Caudate nucleus (tissue), 63 donors: ENCODE measurements at places on chromosomes 7 and 10.
A peak's percentile ranks its signal among the peaks of the same experiment; 100 is the strongest.

DNA sequence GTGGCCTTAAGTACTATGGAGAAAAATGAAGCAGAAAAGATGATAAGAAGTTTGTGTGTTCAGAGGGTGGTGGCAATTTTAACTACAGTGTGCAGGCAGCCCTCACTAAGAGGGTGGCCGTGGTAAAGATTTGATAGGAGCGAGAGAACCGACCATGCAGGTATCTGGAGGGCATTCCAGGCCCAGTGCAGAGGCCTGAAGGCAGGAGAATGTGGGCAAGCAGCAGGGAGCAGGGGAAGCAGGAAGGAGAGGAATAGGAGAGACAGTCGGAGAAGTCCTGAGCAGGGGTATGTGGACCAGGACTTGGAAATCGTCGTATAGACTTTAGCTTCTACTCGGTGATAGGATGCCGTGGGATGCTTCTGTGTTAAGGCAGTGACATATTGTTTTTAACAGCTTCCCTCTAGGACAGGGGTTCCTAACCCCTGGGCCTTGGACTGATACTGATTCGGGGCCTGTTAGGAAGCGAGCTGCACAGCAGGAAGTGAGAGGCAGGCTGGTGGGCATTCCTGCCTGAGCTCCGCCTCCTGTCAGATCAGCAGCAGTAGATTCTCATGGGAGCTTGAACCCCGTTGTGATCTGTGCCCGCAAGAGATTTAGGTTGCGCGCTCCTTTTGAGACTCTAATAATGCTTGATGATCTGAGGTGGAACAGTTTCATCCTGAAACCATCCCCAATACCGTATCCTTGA, 227.2 kb downstream of the CCDC3 start:
- DNase-seq: no peak

DNA sequence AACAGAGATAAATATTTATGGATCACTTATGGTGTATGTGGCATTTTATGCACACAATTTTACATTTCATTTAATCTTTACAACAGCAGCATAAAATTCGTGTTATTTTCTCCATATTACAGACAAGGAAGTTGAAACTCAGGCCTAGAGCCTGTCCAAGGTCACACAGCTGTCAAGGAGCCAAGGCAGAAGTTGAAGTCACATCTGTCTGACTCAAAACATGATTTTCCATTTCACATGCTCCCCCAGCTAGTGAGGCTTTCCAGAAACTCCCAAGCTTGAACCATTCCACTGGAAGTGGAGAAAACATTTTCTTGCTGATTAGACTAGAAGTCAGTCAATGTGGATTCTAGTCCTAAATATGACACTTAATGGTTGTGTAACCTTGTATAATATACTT, 110.5 kb downstream of the HECTD2 start:
- DNase-seq: no peak

DNA sequence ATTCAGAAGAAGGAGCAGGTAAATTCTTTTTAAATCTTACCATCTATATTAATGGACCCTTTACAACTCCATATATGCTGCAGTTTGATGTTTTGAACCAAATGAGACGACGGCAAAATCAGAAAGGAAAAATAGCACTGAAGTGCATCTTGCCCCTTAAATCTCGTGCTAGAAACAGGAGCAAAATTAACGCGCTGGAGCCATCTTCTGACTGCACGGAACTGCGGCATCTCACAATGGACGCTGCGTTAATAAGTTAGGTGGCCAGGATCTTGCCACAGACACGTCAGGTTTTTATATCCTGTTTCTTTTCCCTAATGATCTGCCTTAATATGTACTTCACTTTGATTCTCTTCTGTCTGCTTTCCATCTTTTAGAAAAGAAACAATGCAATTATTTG, 354.5 kb downstream of the TFEC start:
- DNase-seq: peak; percentile 18

- no peak for DNase-seq
Measured at GRCh38 chr7:156659961-156660360, 19.4 kb downstream of the RNF32 start.

- DNase-seq: no peak
Measured at GRCh38 chr7:89238156-89238555, 442.6 kb upstream of the TEX47 start.

GRCh38 chr7:2065528-2065927, 167.2 kb downstream of the MAD1L1 start:
- no peak for DNase-seq

DNA sequence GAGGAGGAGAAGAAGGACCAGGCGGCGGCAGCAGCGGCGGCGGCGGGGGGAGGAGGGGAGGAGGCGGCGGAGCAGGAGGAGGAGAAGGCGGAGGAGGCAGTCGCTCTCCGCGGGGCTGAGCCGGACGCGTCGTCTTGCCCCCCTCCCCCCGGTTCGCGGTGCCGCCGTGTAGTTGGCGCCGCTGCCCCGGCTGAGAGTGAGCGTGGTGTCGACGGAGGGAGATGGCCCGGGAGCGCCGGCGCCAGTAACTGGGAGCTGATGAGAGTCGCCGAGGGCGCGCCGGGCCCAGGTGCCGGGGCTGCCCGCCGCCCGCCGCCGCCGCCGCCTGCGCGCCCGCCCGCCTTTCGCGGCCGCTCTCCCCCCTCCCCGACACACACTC, 257 bp downstream of the WAC start:
- no peak for DNase-seq

DNA sequence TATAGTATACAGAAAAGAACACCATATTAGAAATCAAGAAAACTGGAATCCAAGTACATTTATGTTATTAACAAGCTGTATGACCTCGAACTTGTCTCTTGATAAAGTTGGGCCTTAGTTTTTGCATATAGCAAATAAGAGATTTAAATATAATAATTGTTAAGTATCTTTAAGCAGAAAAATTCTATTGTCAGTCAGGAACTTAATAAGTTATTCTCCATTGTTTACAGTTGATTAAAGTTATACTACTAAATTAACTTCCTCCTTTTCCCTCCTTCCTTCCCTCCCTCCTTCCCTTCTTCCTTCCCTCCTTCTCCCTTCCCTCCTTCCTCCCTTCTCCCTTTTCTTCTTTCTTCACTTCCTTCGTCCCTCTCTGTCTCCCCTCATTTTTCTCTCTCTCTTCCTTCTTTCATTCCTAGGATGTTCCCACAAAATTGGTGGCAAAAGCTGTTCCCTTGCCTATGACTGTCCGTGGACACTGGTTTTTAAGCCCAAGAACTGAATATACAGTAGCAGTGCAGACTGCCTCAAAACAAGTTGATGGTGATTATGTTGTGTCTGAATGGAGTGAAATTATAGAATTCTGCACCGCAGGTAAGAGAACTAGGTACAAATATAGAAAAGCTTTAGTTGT, 59.7 kb downstream of the PHYHIPL start:
- DNase-seq: no peak

GRCh38 chr7:159103382-159104187, 41.1 kb downstream of the VIPR2 start:
- DNase-seq: no peak

- no peak for DNase-seq
Measured at GRCh38 chr10:61964949-61965702, 63.6 kb downstream of the ARID5B start.

GRCh38 chr7:158244873-158245723, 342.5 kb downstream of the PTPRN2 start:
- DNase-seq: no peak

GRCh38 chr10:5581670-5582566, 57.2 kb downstream of the CALML3 start:
- DNase-seq: no peak

- DNase-seq: no peak
Measured at GRCh38 chr10:131972474-131973071, 9.2 kb downstream of the BNIP3 start.

DNA sequence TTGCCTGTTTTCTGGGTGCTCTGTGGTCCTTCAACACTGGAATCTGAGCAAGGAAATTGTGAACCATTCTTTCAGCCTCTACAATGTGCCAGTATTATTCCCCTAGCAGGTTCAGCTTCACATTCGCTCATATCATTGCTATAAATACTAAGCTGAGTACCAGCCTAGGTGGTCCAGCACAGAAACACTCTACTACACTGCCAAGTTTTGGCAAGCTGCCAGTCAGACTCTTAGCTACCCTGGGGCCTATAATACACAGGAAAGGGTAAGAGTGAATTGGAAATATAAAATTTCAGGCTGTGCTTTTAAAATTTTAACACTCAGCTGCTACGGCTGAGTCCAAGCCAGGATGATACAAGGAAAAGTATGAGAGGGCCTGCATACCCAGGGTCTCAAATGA, 49.9 kb upstream of the PPP1R3A start:
- DNase-seq: no peak

- DNase-seq: no peak
Measured at GRCh38 chr7:90864088-90864487, 268.0 kb downstream of the CDK14 start.

GRCh38 chr7:143223784-143224183, 1.9 kb downstream of the TAS2R40 start:
- no peak for DNase-seq

DNA sequence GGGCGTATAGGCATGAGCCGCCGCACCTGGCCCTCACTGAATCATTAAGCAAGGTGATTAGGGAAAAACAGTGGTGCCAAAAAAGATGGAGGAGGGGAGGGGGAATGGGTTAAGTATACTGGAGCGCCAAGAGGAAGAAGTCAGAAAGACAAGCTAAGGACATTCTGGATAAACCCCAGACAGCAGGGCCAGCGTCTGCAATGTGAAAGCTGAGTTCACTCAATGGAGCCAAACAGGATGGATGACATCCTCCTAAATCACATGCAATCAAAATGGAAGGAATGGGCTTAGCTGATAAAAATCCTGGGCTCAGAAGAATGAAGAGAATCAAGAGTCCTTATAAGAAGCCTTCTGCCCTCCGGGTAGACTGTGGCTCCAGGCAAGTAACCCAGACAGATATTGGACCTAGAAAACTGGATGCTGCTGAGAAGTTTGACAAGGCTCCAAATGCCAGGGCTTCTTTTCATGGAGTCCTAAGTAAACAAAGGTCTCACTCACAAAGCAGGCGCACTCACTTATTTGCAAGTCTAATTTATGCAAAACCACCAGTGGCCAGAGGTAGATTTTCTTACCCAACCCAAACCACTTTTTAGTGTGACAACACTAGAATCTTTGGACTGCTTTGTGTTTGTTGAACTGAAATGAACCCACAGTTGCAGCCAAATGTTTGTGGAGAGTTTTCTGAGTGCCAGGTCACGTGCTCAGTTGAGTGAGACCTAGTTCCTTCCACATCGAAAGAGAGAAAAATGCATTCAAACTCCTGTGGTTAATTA, 519.1 kb upstream of the AUTS2 start:
- DNase-seq: no peak

- no peak for DNase-seq
Measured at GRCh38 chr7:13551503-13551902, 438.0 kb downstream of the ETV1 start.

- no peak for DNase-seq
Measured at GRCh38 chr7:35555386-35555785, 139.5 kb downstream of the HERPUD2 start.

DNA sequence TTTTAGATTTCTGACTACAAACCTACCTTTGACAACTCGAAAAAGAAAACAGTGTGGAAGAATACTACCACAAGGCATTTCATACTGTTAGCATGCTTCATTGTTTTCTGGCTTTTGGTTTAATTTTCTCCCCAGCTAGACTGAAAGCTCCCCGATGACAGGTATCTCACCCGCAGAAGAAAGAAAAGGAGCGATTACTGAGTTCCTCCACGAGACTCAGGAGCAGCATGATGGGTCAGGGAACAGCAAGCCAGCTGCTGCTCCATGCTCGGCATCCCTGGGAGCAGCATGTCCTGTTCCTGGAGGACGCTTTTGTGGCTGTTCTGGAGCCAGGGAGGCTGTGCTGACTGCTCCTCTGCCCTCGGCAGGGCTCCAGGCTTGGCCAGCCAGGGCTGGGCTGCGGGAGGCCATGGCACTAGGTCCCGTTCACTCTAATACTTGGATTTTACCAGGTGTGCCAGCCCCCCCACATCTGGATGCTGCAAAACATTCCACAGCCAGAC, 133.4 kb downstream of the PRKAG2 start:
- DNase-seq: no peak

GRCh38 chr7:158120316-158120715, 467.3 kb downstream of the PTPRN2 start:
- no peak for DNase-seq

DNA sequence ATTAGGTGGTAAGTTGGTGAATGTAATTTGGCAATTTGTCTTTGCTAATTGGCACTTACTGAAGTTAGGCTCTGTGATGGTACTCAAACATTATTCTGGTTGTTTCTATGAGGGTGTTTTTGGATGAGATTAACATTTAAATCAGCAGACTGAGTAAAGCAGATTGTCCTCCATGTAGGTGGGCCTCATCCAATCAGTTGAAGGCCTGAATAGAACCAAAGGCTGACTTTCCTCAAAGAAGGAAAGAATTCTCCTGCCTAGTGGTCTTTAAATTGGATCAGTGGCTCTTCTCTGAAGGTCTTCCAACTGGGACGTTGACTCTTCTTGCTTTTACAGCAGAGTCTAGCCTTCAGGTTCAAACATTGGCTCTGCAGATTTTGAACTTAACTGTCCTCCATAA, 278.3 kb downstream of the KIF20B start:
- DNase-seq: no peak
